ENCODE measurements at places on chromosomes 12 and 14. TPM values are rescaled to one million over a fixed set of nuclear protein-coding genes. Genes with fewer than 3 reads are reported as not detected.

DNA sequence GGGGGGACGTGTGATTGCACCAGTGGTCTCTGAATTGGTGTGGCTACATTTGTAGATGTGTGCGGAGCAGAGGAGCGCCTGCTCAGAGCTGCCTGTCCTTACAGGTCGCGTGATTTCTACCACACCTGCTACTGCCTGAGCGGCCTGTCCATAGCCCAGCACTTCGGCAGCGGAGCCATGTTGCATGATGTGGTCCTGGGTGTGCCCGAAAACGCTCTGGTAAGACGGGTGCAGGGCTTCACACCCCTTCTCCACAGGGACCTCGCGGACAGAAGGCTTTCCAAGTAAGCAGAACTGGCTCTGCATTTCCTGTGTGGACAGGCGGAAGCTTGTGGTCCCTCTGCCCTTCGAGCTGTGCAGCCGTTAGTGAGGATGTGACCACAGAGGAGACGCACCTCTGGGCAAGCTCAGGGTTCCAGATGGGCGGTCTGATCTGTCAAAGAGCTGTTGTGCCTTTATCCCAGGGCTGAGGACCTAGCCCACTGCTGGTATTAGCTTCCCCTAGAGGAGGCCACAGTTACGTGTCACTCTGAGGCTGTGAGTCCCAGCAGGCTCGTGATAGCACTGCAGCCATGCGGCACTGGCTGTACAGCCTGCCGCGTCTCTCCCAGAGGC lies 47.7 kb downstream of the MAX start:
- no peak for DNase-seq

DNA sequence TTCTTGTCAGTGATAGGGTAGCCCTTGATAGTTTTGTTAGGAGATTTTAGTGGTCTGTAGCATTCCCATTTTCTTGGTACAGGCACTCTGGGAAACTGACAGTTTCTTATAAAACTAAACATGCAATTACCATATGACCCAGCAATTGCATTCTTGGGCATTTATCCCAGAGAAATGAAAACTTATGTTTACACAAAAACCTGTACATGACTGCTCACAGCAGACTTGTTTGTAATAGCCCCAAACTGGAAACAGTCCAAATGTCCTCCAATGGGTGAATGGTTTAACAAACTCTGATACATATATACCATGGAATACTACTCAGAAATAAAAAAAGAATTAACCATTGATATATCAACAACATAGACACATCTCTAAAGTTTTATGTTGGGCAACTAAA lies 75.5 kb downstream of the BORCS5 start:
- DNase-seq = peak; percentile 78

RNASE3 gene
- total RNA-seq = not detected

PROX2 gene
- total RNA-seq = not detected

RNASE7 gene
- total RNA-seq = not detected

GPR84 gene
- under 0.01 TPM for total RNA-seq

GRCh38 chr12:26088998-26089397 lies 35.8 kb downstream of the BHLHE41 start:
- DNase-seq = no peak

- no peak for DNase-seq
These were observed 1.1 kb upstream of the ITGA7 start for GRCh38 chr12:55708695-55709233.

All from lung microvascular endothelial cell (primary cell).